Stimulated activated memory B cell treated with anti-CD40 and anti-IgM and Interleukin-4, amounts not matched to agents 10 μg/mL and 1 μg/mL and 100 μg/mL, for 72 hours (primary cell): ENCODE measurements at places on chromosomes 12 and 14.

DNA sequence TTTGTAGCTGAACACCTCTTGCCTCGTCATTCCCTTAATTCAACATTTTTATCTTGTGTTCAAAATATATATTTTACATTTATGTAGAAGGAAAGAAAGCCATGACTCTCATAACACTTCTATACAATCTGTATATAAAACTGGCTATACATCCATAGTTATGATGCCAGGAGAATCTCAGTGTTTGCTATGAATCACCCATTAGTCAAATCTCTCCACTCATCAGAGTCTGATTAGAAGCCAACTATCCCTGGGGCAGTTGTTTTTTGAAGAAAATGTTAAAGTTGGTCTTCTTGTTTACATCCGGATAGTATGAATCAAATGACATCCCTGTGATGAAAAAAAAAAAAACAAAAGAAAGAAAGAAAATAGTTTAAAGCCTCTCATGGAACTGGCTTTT is 503.9 kb downstream of the NELL2 start:
- ATAC-seq: no peak

DNA sequence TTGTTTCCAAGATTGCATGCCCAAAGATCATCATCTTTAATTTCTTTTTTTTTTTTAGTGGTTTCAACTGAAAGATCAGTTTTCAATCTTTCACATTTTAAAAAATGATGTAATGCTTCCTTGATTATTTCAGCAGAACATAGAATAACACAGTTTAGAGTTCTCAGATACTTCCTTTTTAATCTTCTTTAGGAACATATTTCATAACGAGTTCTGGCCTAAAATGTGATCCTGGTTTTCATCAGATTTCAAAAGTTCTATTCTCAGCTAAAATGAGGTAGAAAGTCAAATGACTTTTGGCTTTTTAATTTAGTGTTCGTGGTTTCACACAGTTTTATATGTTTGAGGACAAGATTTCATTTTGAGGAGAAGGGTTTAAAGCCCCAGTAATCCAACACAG is 40.0 kb upstream of the NR1H4 start:
- no peak for ATAC-seq

GRCh38 chr12:70459786-70460185 is 93.7 kb downstream of the KCNMB4 start:
- ATAC-seq: peak; percentile 84

- ATAC-seq: no peak
Measured at GRCh38 chr12:89276860-89277259, 75.4 kb downstream of the DUSP6 start.

GRCh38 chr12:24039113-24039525 is 89.6 kb upstream of the SOX5 start:
- ATAC-seq: no peak

DNA sequence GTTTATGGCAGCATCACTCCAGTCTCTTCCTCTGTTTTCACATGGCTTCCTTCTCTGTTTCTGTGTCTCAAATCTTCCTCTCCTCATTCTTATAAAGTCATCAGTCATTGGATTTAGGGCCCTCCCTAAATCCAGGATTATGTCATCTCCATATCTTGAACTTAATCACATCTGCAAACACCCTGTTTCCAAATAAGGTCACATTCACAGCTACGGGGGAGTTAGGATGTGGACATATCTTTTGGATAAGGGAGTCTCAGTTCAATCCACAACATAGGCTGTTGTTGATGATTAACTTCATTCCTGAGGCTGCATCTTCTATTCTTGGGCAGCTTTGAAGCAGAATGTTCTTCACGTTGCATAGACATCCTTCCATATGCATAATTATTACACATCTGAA is 40.3 kb upstream of the NTF3 start:
- ATAC-seq: no peak

- ATAC-seq: no peak
Measured at GRCh38 chr14:53943751-53944083, 12.9 kb downstream of the BMP4 start.

DNA sequence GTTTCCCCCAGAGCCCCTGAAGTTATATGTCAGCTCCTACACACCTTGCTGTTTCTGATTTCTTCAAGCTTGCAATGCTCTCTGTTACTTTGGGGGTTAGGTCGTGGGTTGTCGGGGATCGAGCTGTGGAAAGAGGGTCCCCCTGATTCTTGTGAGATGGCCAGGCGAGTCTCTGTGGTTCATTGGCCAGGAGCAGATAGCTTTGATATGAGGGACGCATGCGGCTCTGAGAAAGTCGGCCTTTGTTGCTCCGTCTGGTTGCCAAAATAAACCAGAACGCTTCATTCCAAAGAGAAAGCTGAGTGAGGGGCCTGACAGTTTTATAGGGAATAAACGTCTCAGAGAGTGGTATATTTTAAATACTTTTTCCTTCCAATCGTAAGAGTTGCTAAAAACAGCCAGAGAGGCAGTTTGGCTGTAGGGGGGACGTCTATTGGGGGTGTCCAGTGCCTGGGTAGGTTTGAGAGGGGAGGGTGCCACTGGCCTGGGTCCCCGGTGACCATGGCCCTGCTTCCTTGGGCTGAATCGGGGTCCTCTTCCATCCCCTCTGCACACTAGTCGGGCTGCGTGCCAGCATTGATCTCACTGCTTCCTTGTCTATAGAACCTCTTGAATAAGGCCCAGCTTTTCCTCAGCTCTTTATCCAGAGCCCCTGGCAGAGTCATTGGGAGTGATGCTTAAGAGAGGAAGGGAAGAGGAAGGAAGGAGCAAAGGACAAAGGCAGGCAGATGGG is 18.9 kb downstream of the CCND2 start:
- no peak for ATAC-seq

DNA sequence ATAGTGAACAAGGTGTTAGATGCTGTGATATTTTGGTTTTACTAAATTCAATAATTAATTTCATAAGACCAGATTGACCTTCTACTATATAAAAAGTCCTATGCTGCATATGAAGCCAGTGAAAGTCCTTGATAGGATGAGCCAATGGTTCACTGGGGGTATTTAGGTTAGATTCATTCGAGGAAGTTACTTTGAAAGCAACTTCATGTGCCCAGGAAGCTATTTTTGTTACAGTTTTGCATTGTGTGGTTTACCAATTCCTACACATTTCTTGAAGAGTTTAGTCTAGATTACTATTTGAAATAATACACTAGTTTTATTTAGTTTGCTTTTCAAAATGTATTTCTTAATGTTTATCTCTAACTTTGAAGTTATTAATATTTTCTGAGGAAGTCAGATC is 58.5 kb upstream of the RMST start:
- no peak for ATAC-seq

- ATAC-seq: no peak
Measured at GRCh38 chr12:120327593-120327992, at the start of gene PLA2G1B. TSS of gene PLA2G1B (minus strand) at chr12:120327779. CDS start at chr12:120327753, 26 bp downstream.

GRCh38 chr12:51087818-51088217 is 4.4 kb upstream of the CSRNP2 start:
- no peak for ATAC-seq

GRCh38 chr12:30043151-30043847 is 259.6 kb upstream of the TMTC1 start:
- no peak for ATAC-seq

DNA sequence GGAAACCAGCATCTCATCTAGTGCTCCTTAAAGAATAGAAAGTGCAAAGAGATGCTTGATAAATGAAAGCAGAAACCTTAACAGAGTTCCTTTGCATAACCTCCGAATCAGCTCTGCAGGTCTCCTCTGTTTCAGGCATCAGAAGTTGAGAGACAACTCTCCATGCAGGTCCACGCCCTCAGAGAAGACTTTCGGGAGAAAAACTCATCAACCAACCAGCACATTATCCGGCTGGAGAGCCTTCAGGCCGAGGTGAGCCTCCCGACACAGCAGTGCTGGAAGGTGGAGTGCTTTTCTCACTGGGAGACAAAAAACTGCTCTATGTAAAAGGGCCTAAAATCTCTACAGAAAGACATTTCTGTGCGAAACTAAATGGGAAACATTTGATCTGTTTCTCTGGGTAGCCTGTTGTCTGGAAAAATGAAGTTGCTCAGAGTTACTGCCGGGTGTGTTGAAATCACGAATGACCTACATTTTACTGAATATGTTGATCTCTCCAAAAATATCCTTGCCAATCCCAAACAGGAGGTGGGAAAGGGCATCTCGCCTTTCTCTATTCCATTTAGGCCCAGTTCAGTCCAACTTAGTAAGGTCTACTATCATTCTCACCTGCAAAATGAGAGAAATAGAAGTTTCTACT is 54.9 kb downstream of the RAB35 start:
- ATAC-seq: no peak

- no peak for ATAC-seq
Measured at GRCh38 chr12:70660620-70661219, 23.5 kb upstream of the PTPRB start.

DNA sequence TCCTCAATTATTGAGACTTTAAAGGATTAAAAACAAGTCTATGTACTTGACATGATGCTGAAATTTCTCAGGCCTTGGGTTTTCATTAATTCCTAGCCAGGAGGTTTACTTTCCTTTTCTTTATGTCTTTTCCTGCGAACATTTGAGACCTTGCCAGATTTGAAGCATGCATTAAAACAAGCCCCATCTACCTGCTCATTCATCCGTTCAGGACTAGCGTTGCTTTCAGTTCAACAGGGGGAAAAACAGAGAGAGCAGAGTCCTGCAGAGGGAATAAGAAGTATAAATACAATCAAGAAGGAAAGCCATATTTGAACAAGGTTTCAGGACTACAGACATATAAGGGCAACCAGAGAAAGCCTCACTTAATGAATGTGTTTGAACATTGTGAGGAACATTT is 542.4 kb downstream of the DIO2 start:
- ATAC-seq: no peak

- no peak for ATAC-seq
Measured at GRCh38 chr14:34035177-34035933, 84.5 kb upstream of the EGLN3 start.

DNA sequence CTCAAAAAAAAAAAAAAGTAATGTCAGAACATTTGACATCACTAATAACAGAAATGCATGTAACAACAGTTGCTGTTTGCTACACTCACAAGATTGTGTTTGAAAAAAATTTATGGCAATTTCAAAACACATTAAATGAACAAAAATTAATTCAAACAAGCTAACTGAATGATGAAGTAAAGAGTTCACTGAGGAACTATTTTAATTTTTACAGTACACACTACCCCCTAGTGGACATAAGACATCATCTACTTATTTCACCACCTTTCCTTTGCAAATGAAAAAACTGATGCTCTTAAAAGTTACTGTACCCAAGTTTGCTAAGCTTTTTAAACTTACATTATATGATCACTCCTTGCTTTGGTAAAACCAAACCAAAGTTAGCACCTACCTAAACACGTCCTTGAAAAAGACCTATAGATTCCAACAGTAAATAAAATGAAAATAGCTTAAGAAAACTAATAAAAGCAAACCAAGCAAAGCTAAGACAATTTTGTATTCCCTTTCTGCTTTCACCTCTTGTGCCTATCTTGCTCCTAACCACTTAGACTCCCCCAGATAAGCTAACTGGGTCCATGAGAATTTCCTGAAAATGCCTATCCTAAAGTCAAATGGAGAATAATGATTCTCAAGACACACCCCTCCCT is 22.2 kb downstream of the UBE2N start:
- ATAC-seq: peak; percentile 58

DNA sequence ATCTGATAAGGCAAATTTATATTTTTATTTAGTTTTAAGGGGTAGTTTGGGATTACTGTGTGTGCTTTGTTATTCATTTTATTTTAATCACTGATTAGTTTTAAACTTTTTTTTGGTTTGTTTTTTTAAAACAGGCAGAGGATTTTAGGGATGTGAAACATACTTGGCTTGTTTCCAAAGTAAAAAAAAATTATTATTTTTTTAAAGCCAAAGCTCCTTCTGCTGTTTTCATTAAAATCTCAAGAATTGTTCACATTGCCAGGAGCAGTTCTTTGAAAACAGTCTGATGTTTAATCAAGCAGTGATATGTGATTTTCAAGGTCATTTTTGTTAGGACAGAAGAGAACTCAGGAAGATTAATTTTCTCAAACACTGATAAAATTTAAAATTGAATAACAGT is 11.2 kb downstream of the TTC8 start:
- no peak for ATAC-seq

GRCh38 chr12:119181944-119182343 is 3.2 kb downstream of the HSPB8 start:
- ATAC-seq: no peak

DNA sequence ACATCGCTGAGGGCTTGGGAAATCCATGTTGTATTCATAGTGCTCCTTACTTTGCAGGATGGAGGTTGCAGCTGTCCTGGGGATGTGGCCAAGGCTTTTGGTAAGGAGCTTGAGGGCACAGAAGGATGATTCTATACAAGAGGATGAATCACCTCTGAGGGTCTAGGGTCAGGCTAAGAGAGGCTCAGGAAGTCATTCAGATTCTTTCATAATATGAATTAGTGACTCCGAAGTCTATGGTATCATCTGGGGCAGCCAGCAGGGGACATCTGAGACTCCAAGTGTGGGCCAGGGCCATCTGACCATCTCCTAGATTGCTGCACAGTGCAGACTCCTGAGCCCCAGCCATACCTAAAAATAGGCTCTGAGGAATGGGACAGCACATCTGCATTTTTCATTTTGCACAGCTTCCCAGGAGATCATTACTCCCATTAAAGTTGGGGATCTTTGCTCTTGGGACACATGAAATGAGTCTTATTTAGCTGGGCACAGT is 4.8 kb downstream of the GMPR2 start:
- no peak for ATAC-seq

GRCh38 chr12:3746758-3747157 is 6.2 kb downstream of the CRACR2A start:
- ATAC-seq: no peak

DNA sequence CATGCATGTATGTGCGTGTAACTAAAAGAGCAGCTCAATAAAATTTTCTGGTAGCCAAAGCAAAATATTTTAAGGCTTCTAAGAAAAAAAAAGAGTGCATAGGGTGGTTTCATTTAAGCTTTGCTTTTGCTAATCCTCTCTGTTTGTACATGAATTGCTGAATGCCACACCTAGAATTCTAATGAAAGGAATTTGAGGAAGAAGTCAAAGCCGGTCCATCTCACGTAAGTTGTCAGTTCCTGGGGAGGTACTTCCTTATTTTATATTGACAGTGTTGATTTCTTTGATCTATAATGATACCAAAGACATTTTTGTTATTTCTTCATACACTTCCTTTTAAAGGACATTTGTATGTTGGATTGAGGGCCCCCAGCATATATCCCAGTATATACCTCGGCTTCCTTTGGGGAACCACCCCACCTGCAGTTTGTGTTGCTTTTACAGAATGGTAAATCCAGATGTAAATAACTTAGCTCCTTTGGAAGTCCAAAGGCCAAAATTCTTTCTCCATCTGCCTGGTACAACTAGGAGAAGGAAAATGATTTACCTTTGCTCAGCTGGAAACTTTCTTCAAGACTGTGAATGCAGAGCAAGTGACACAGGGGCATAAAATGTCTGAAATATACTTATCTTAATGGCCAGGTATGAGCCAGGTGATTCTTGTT is 420.9 kb upstream of the ATP2B1 start:
- no peak for ATAC-seq

DNA sequence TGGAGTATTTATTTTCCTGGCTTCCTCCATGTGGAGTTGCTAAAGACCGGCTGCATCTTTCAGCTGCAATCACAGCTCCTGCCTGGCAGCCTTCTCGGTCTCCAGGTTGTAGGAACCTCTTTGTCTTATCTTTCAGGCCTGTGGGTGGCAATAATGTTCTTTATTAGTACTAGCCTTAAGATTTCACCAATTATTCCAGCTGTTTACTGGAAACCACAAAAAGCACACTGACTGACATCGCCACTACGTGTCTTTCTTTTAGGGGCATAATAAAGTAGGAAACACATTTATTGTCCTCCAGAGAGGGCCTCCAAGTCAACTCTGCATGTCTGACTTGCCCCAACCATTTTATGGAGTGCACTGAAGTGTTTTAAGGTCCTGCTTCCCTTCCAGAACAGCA is 1116.5 kb upstream of the TMEM132C start:
- no peak for ATAC-seq
